Fibroblast of upper back skin (primary cell): ENCODE measurements at places on chromosomes 7 and 10.

DNA sequence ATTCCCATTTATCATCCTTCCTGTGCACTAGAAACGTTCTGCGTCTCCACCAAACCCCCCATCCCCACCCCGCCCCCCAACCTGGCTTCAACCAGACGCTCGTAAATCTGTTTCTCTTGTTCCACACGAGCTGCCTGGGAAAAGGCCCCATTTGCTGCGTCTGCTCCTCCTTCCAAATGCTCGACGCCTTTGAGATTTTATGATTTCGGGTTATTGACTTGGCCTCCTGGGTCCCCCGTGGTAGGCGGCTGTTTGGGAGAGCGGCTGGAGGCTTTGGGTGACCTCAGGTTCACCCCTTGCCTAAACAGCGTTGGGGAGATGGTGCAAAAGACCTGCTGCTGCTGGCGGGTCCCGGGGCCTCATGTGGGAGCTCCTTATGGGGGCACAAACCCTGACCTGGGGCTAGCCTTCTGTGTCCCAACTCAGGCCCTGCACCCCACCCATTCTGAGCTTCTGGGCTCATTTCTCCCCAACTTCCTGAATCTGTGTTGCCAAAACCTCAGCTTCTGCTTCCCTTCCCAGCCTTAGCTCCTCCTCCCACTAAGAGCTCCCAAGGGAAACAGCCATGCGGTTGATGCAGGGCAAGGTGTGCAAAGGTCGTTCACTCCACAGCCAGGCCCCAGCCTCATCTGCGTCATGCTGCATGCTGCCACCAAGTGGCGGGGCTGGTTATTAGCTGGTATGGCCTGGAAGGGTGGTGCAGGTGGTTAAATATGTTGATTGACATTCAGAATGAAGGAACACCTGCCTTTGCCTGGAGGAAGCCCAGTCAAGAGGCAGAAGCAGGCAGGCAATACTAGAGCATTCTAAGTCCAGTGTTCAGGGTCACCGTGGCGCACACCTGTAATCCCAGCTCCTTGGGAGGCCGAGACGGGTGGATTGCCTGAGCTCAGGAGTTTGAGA, 49.1 kb upstream of the ELN start:
- peak; percentile 85 for DNase-seq

DNA sequence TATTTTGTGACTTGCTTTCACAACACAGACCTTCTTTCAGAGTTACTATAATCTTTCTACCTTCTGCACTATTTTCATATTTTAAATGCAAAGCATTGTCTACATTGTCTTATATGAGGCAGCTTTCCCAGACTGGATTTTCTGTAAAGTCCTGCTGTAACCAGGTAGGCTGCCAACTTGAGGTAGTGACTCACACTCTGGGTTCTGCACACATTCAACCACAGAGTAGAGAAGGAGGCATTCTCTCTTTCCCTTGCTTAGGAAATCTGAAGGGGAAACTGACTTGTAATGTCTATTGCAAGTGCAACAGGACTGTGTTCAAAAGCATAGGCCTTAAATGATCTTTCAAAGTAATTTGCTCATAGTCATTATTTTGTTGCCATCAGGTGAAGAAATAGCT, 461.4 kb downstream of the GRM8 start:
- peak; percentile 25 for DNase-seq

DNA sequence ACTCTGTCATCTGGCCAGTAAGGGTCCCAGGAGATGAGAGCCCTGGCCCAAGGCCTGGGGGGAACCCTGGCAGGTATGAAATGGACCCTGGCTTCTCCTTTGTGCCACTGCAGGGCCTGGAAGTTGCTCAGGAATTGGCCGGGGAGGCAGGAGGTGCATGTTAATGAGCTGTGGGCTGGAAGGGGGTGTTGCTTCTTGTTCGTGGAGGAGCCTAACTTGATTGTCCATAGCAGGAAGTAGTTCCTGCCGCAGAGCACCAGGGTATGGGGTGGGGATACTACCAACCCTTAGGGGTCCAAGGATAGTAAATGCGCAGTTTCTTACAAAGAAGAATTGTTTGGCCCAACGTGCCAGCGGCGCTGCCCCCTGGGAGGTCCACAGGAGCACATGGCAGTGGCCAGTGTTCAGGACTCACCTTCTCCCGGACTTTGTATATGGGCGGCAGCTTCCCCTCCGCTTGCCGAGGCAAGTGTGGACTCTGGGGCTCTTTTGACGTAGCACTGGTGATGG, 21.5 kb downstream of the TEX36 start:
- DNase-seq = no peak

DNA sequence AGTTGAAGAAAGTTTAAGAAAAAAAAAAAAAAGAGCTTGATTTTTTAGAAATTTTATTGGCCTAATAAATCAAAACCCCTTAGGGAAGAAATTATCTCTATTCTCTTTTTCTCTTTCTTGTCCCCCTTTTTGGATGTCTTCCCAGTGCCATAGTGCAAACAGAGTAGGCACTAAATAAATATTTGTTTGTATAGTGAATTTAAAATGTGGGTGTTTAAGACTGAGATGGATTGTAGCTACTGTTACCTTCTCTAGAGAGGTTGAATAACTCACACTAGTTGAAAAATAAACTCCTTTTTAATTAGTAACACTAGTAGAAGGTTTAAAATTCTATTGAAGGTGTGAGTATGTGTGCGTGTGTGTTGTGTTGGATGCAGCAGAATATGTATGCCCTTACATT, 783.8 kb downstream of the NXPH1 start:
- no peak for DNase-seq

DNA sequence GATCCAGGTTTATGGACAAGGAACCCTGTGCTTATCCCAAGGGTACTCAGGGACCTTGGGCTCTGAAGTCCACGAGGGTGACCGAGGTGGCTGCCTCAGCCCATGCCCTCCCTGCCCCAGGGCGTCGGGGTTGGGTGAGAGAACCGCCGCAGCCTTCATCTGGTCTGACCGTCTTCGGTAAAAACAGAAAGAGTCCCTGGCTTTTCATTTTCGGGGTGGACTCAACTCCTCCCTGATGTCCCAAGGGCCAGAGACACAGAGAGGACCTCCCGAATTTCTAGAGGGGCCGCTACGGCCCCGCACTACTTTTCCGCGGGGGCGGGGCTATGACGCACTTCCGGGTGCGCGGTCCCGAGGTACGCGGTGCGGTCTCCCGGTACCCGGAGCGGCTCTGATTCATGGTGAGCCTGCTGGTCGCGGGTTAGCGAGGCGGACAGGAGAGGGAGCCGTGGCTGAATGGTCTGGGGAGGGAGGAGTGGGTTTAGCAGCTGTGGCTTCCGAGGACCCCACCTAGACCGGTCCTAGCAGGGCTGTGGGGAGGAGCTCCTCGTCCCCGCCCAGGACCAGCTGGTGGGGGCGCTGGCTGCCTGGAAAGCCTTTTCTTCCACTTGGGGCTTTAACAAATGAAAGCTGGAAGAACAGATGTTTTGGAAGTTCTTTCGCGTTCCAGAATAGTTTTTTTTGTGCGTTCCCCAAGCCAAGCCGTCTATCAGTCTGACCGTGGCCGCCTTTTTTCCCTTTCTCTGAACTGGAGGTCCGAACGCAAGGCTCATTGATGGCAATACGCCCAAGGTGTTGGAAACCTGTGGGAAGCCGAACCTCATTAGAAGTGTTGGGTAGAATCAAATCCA, at the start of gene ZSCAN21:
Gene ZSCAN21, plus strand, starts transcription at position 334 of the 851 bp plus-strand sequence. CDS start 7,233 bp downstream, outside the sequence.
- DNase-seq = peak; percentile 82

DNA sequence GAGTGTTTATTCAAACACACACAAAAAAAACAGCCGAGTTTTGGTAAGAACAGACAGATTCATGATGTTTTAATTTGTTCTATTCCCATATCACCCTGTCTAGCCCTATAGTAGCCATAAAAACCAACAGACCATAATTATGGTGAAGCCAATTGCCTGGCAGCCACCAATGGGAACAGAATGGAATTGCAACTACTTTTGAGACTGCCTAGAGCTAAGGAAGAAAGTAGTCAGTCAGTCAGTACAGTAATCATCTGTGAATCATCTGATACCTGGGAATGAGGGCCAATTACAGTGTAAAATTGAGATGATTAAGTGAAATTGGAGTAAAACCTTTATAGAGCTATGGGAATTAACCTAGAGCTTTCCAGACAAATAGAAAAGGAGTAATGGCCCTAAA, 952.7 kb upstream of the KCND2 start:
- DNase-seq = no peak

GRCh38 chr10:112708461-112708860, 241.6 kb upstream of the TCF7L2 start:
- DNase-seq = peak; percentile 36

GRCh38 chr10:87615856-87616255, 43.8 kb upstream of the PAPSS2 start:
- no peak for DNase-seq

- DNase-seq = peak; percentile 24
Observed at GRCh38 chr10:27998178-27998953, 513 bp downstream of the ODAD2 start.

- no peak for DNase-seq
Observed at GRCh38 chr7:25037325-25037724, 57.3 kb upstream of the OSBPL3 start.

DNA sequence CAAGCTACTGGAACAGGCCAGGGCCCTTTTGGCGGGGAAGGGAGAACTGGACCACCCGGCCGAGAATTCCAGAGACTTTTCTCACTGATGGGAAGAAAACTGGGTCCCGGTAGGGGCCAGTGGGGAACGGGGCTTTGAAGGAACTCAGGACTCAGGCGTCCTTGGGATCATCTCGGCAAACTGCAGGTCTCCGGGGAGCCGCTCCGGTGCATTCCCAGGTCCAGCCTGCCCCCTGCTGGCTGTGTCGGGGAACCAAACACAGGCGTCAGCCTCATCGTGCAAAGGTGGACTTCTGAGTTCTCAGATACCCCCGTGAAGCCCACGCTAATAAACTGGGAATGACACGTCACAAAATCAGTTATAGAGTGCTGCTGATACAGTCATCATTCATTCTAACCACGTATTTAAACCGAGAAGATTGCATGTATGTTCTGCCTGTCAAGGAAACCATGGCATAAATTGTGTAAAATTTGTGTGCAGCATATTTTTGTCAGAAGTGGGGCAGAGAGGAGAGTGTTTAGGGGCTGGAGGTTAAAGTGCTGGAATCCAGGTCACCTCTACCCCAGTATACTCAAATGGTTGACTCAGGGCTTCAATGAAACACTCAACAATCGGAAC, 76.1 kb upstream of the CPXM2 start:
- peak; percentile 55 for DNase-seq
